Cardiac muscle cell (in vitro differentiated cells and primary cell): ENCODE measurements at places on chromosomes 12 and 14. TPM values are rescaled to one million over a fixed set of nuclear protein-coding genes. Genes with fewer than 3 reads are reported as not detected.

- no peak for DNase-seq
- no peaks in the 10 kb centered on the region for H3K36me3 ChIP-seq
- no peak overlapping the region for H3K27ac ChIP-seq
- H3K4me3 ChIP-seq = no peak overlapping the region
- H3K4me1 ChIP-seq = peaks cover 3% of the 10 kb centered on the region
These were observed 55.4 kb downstream of the GRIP1 start for GRCh38 chr12:66623455-66623854.

Gene PTPRB
- total RNA-seq = 0.21 and 0.25 TPM in 2 replicates

GRCh38 chr14:37545174-37545573, 49.9 kb downstream of the FOXA1 start:
- no peak overlapping the region for H3K4me3 ChIP-seq
- H3K27ac ChIP-seq = no peak overlapping the region
- DNase-seq = no peak
- H3K36me3 ChIP-seq = no peaks in the 10 kb centered on the region

GRCh38 chr12:122090759-122091515, 12.4 kb downstream of the MLXIP start:
- no peak overlapping the region for H3K4me3 ChIP-seq
- no peak overlapping the region for H3K27ac ChIP-seq
- no peak for DNase-seq
- H3K36me3 ChIP-seq = no peaks in the 10 kb centered on the region

DNA sequence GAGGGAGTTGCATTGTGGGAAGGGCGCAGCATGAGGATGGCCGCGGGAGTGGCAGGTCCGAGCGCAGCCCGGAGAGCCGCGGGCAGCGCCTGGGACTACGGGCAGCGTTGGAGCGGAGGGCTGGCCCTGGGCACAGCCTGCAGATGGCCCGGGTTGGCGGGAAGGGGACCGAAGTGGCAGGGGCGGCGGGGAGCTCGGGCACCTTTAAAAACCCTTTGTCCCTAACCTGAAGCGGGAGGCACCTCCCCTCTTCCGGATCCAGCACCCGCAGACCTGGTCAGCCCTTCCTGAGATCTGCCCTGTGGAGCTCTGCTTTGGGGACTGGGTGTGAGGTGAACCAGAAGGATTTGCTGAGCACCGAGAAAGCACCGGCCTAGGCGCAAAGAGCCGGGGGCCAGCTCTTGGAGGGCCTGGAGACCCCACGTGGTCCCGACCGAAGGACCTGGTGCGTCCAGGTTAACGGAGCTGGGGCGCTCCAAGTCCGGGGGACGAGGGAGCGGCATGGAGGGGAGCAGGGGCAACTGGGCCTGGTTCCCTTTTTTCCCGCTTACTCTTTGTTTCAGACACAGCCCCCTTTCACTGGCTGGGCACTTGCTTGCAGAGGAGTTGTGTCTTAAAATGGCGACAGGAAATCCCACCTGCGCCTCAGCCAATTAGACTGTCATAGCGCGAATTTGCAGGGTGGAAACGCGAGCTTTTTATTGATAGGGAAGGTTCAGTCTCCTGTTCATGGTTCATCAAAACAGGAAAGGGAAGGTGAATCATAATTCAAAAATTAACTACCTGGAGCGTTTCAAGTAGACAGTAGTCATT, 792 bp upstream of the SLC38A1 start:
- peaks cover 20% of the 10 kb centered on the region for H3K4me1 ChIP-seq
- peak overlapping the region; percentile 92 for H3K27ac ChIP-seq
- H3K36me3 ChIP-seq = no peaks in the 10 kb centered on the region
- no peak for DNase-seq

- no peak for DNase-seq
- H3K27ac ChIP-seq = no peak overlapping the region
- peaks cover 77% of the 10 kb centered on the region for H3K36me3 ChIP-seq
- H3K27me3 ChIP-seq = no peaks in the 10 kb centered on the region
These were observed 42.8 kb downstream of the AMN start for GRCh38 chr14:102965282-102965681.

Gene ADAM20
- total RNA-seq = 0.04 and 0.74 TPM in 2 replicates

DNA sequence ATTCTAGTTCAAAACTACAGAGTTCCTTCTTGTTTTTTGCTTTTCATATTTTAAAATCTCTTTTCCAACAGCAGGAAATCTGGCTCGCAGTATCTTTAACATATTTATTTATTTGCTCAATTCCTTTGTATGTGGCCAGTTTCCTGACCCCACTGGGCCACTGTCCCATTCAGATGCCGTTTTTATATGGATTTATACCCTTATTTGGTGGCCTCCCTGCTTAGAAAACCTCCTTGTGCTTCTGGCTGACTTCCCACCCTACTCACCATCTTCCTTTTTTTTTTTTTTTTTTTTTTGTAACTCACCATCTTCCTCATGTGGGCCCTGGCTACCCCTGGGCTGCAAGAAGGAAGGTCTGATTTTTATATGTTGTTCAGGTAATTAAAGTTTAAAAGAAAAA, 53.9 kb downstream of the TTLL5 start:
- H3K27me3 ChIP-seq = no peaks in the 10 kb centered on the region
- H3K4me3 ChIP-seq = no peak overlapping the region
- H3K27ac ChIP-seq = no peak overlapping the region
- no peak for DNase-seq
- peaks cover 8% of the 10 kb centered on the region for H3K4me1 ChIP-seq
- H3K36me3 ChIP-seq = peaks cover 3% of the 10 kb centered on the region

Gene MYO1H
- total RNA-seq = 0.21 TPM in 1 of 2 replicates, not detected in the other

GRCh38 chr14:34175574-34175973, 224.7 kb upstream of the EGLN3 start:
- no peaks in the 10 kb centered on the region for H3K27me3 ChIP-seq
- H3K27ac ChIP-seq = no peak overlapping the region
- peaks cover 5% of the 10 kb centered on the region for H3K4me1 ChIP-seq

GRCh38 chr12:1620092-1620491, 8.9 kb upstream of the WNT5B start:
- no peak overlapping the region for H3K4me3 ChIP-seq
- H3K4me1 ChIP-seq = no peaks in the 10 kb centered on the region
- H3K27me3 ChIP-seq = no peaks in the 10 kb centered on the region
- no peaks in the 10 kb centered on the region for H3K36me3 ChIP-seq

- no peak overlapping the region for H3K4me3 ChIP-seq
- H3K4me1 ChIP-seq = peaks cover 8% of the 10 kb centered on the region
- H3K27ac ChIP-seq = no peak overlapping the region
- DNase-seq = no peak
These were observed 141.8 kb downstream of the GRIN2B start for GRCh38 chr12:13839365-13840336.

DNA sequence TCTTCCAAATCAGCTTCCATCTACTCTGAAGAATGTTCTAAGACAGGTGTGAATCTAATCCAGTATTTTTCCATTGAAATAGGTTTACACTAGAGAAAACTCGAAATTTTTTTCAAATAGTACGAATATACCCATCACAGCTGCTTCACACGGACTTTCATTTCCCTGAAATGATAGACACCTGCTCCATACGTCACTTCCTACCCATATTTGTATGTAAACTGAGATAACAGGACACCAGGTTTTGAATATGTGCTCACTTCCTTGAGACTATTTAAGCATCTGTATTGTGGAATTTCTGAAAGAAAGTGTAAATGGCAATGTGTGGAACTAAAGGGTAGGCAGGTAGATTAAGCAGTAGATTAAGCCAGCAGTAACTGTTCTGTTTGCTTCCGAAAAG, 13.4 kb upstream of the ITPR2 start:
- no peak overlapping the region for H3K4me3 ChIP-seq
- H3K27ac ChIP-seq = peak overlapping the region; percentile 33
- no peak for DNase-seq
- peaks cover 20% of the 10 kb centered on the region for H3K4me1 ChIP-seq
